ENCODE measurements at places on chromosomes 16 and 17.

DNA sequence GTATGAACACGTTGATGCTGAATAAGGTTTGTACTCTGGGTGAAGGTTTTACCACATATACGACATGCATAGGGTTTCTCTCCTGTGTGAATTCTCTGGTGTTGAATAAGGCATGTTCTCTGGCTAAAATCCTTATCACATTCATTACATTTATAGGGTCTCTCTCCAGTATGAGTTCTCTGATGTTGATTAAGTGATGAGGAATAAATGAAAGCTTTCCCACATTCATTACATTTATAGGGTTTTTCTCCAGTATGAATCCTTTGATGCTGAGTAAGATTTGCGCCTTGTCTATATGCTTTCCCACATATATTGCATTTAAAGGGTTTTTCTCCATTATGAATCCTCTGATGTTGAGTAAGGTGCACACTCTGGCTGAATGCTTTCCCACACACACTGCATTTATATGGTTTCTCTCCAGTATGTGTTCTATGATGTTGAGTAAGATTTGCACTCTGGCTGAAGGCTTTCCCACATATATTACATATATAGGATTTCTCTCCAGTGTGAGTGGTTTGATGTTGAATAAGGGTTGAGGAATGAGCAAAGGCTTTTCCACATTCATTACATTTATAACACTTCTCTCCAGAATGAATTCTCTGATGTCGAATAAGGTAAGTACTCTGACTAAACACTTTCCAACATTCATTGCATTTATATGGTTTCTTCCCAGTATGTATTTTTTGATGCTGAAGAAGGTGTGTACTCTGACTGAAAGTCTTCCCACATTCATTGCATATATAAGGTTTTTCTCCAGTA, 16.9 kb downstream of the ZNF287 start:
- DNase-seq = no peak

DNA sequence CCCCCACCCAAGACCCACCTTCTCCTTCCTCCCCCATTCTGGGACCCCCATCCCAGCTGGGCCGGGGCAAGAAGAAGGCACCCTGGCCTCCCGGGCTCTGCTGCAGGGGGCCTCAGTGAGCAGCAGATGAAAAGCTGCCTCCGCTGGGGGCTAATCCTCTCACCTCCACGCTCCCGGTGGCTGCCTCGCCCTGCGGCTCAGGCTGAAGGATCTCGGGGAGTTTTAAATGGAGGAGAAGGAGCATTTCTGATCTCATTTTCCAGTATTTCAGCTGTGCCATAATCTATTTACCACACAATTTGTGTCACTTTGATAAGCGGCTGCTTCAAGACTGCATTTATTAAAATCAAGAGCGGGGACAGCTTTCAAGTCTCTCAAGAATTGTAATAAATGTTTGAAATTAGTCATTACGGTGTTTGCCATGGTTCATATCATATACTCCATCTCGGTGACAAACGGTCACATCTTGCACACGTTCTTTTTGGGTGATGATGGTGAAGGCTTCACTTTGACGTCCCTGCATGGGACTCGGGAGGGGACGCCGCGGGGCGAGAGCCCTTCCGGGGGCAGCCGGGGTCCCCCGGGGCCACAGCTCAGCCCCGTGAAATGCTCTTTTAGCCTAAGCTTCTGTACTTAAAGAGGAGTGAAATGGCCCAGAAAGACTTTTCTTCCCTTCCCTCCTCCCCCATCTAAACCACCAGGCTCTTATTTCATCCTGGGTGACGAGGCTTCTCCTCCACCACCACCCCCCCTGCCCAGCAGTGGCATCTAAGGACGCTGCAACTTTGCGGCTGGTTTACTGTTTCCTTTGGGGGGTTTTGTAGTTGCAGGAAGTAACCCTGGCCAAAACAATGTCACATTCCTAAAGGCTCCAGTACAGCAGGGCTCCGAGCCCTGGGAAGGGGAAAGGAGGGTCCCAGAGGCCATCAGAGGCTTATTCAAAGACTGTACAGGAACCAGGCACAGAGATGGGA, 313.1 kb upstream of the TNRC6C start:
- DNase-seq = peak; percentile 69

DNA sequence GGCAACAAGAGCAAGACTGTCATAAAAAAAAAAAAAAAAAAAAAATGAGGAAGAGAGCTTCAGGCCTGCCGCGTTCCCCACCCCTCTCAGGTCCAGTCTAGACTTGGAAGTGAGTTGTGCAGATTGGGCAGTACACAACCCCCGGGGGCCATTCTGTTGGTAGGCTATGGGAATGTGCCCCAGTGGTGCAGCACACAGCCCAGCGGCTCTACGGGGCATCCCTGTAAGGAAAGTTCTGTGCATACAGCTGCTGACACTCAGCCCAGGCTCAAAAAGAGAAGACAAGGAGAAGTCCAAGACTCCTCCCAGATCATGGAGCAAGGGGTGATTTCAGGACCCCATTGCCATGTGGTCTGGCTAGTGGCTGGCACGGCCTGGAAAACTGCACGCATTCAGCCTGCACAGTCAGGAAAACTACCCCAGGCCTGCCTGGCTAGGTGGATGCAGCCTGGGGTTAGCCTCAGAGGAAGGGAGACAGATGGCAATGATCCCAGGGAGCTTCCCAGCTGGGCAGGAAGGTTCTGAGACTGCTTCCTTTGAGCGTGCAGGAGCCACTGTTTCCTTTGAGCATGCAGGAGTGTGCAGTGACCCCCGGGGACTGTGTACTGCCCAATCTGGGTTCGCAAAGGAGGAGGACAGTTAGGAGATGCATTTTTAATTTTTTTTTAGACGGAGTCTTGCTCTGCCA, 44.8 kb downstream of the PECAM1 start:
- DNase-seq = no peak

DNA sequence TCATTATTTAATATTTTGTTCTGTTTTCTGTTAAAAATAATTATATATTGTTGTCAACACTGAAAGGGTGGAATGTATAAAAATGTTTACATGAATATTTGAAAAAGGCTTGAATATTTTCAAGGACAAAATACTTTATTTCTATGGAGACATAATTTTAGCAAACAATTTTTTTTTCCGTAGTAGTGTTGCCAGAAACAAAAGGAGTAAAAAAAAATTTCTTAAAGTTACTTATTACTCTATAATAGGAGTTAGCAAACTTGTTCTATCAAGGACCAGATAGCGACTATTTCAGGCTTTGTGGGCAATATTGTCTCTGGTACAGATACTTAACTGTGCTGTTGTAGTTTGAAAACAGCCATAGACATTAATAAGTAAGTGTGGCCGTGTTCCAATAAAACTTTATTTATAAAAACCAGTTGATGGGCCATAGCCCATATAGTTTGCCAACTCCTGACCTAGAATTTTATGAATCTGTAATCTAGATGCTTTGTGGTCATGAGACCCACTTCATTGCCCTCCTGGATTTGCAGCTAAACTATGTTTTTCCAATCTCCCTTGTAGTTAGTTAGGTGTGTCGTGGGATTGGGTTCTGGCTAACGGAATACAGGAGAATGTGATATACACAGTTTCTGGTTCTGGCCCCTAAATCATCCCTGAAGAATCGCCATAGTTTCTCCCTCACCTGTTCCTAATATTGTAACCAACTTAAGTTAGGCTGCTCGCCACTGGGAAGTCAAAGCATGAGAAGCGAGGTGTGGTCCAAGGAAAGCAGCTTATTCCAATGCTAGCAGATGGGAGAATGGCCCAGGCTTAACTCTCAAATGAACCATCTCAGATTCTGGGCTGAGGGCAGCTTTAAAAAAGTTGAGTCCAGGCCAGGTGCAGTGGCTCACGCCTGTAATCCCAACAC, 153.6 kb downstream of the ABCA8 start:
- DNase-seq = no peak

DNA sequence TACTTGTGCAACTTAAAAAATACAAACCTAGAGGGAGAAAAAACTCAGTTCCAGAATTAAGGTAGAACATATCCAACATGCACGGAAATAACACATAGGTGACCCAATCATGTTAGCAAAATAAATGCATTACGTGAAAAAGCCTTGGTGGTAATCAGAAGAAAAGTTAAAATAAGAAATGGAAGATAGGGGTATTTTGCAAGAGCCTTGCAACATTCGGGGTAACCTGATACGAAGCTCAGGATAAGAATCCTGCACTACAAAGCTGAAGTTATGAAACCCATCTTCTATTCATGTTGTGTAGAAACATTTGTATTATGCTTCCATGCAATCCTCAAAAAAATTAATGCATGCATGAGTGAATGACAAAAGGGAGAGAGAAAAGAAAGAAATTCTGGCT, 33.1 kb downstream of the CHCT1 start:
- no peak for DNase-seq

Measured in activated T-cell treated with anti-CD3 and anti-CD28 coated beads, Interleukin-2, amount 50 U/mL, for 24 hours (primary cell).